ENCODE measurements at places on chromosomes 3 and 15.
A peak's percentile ranks its signal among the peaks of the same experiment; 100 is the strongest.

DNA sequence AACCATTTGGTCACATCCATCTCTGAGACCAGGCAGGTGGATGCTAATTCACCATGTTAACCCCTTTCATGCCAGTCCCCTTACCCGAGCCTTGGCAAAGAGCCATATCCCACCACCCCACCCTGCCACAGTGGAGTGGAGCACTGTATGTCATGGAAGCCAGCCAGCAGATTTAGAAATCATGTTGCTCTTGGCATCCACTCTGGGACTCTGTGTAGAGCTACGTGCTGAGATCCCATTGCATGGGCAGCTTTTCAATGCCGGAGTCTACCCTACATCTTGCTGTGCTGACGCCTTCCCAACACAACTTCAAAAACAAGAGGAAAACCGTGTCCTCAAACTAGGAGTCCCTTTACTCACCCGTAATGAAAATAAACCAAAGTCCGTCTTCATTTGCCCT, 131.0 kb downstream of the NTRK3 start:
- no peak for DNase-seq

DNA sequence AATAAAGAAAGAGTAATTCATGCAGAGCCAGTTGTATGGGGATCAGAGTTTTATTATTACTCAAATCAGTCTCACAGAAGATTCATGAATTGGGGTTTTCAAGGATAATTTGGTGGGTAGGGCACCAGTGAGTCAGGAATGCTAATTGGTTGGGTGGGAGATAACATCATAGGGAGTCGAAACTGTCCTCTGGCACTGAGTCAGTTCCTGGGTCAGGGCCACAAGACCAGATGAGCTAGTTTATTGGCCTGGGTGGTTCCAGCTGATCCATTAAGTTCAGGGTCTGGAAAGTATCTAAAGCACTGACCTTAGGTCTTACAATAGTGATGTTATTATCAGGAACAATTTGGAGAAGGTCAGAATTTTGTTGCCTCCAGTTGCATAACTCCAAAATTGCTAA, 998.6 kb upstream of the EPHA6 start:
- DNase-seq = no peak

GRCh38 chr15:77030928-77031375, 36.0 kb downstream of the PSTPIP1 start:
- DNase-seq = no peak

GRCh38 chr15:26449291-26449690, 323.6 kb downstream of the GABRB3 start:
- DNase-seq = peak; percentile 11

GRCh38 chr3:2910997-2911396, 199.2 kb downstream of the IL5RA start:
- DNase-seq = no peak

- no peak for DNase-seq
Observed at GRCh38 chr15:80585544-80586018, 109.5 kb upstream of the ABHD17C start.

- DNase-seq = no peak
Observed at GRCh38 chr15:28030801-28031200, 68.3 kb downstream of the OCA2 start.

DNA sequence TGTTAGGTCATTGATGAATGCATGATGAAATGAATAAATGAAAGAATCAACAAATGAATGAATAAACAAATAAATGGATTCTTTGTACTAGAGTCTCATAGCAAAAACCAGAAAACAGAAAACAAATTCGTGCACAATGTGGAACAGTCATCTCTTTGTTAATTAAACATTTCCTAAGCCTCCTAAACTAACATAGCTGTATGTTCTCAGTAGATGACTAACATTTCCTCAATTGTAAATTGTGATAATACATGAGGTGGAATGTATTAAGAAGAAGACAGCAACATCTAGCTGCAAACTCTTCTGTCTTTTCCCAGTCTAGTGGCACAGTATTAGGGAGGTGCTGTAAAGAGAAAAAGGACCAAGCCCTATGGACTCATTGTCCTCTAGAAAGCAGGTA, 1021.0 kb downstream of the MCTP2 start:
- no peak for DNase-seq

DNA sequence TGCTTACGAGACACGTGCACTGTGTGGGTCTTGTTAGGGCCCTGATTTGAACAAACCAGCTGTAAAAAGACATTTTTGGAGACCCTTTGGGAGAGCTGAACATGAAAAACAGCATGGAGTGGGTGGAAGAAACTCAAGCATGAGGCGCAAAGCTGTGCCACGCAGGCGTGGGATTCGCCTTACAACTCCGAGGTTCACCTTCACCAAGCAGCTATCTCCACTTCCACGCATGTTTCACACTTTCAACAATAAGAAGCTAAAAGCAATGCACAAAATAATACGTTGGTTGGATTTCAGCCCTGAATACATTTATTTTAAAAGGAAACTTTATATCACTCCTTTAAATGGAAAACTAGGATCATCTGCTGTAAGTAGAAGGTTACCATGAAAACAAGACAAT, 42.5 kb downstream of the IQSEC1 start:
- DNase-seq = no peak

DNA sequence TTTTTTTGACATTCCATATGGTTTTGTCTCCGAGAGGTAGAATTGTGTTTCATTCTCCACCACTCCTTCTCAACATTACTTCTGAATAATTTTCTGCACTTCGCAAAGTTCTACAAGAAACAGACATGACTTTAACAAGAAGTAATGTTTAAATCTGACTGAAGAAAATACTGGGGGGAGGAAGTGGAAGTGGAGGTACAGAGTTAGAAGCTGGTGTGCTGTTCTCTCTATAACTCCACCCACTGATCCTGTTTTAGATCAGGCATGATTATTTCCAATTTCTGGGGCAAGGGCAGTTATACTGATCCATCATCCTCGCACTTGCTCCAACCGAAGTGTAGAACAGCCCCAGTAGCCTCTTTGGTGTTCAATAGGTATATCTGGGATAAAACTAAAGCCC, 9.2 kb upstream of the MCCC1 start:
- DNase-seq = no peak

DNA sequence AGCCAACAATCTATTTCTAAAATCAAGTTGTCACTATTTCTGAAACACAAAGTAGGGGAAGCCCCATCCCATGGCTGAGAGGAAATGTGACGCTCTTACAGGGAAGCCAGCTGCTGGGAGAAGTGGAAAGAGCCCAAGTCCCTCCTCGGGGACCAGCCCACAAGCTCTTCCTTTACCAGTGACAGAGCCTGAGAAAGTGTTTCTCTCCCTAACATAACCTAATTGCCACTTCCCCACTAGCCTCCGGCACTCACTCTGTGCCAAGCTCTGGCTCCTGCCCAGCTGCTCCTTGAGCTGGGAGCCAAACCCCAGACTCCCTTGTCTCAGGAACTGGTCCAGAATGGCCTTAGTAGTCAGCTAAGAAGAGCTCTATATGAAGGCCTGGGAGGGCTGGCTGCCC, 42.9 kb downstream of the TNFAIP8L3 start:
- no peak for DNase-seq

GRCh38 chr3:126926684-126927400, 56.1 kb upstream of the PLXNA1 start:
- DNase-seq = no peak

DNA sequence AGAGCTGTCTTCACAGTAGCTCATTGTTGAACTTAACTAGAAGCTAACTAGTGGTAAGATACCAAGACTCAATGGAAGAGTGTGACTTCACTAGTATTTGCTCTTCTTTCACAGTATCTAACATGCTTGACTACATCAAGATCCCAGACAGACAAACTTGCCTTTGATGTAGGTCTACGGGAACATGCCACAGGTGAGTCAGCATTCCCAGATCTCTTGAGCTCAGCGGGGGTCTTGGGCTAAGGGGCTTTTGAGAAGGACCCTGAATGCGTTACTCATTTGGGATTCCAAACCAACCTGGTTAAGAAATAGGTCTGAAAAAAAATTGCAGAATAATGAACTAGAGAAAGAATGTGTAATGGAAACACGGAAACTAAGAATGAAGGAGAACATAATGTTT, 222.4 kb downstream of the RYR3 start:
- no peak for DNase-seq

DNA sequence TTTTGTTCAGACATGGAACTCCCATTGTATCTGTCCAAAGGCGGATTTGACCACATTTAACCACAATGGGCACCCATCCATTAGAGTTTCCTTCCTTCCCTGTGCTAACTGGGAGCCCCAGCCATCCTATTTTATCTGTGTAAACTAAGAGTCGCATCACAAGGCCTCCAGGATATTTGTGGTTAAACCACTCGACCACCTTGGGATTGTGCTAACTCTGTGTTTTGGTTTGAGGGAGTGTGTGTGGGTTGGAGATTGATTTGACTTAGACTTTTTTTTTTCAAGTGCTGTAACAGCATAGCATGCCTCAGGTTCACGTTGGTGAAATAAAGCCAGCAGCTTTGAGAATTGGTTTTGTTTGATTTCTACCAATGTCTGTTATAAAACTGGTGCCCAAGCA, 100.4 kb upstream of the TP63 start:
- peak; percentile 35 for DNase-seq

DNA sequence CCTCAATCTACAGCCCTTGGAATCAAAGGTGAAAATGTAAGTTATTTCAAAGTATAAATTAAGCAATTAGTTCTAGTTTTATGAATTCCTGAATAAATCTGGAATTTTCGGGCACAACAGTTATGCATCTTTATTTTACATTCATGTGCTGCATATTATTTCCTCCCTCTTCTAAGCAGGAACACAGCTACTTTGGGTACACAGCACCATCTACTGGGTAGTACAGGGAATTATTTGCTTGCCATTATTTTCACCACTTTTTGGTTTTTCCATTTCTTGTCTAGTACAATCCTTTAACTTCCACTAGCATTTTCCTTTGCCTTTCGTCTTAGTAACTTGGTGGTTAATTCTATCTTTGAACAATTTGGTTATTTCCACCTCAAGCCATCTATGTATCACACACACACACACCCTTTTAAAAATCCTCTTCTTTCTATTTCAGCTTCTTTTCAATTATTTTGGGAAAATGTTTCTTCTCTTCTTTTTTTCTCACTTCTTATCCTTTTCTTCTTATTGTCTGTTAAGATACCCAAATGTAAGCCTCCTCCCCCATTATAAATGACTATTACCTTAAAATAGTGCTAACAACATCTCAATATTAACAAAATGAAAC, 451.0 kb downstream of the MFSD1 start:
- no peak for DNase-seq

DNA sequence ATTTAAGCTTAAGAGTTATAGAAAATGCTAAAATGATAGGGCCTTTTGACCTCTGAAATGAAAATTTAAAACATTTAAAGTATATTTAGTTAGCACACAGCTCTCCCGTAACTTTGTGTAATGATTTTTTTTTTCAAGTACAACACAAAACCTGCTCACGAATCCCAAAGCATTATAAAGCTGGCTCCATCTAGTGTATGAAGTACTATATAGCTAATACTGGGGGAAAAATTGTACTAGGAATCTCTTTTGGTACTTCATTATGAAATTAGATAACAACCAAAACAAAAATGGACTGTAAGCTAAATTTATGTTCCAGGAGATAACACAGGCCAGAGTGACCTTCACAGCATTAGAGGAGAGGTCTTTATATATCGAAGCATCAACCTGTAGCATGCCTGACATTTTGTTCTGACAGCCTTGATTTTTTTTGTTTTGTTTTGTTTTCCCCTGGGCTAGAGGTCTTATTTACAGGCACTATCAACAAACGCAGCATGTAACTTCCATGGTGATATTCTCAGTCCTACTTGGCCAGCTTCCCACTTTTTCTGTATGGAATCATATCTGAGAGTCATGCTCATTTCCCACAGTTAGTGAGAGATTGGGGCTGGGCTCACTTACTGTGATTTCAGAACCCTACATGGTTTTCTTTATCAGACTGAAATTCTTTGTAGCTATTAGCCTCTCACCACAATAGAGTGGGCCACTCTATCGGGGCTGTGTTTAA, 116.3 kb downstream of the MITF start:
- no peak for DNase-seq

- no peak for DNase-seq
Observed at GRCh38 chr3:66823532-66823931, 174.6 kb upstream of the KBTBD8 start.

DNA sequence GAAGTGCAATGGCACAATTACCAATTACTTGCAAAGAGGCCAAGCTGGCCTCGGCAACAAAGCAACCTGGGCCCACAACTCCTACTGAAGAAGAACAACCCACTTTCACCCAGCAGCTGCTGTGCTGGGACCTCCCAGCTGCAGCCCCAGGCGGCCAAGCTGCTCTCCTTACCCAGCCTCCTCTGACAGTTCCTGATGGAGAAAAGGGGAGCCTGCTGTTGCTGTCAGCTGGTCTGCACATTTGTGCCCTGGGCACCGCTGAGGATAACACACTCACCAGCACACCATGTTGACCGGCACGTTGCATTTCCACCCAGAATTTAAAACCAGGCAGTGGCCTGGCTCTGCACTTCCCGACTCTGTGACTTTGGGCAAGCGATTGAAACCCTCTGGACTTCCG, 33.6 kb downstream of the SSUH2 start:
- peak; percentile 83 for DNase-seq

GRCh38 chr3:9253327-9253726, 3.9 kb upstream of the SRGAP3 start:
- DNase-seq = no peak

DNA sequence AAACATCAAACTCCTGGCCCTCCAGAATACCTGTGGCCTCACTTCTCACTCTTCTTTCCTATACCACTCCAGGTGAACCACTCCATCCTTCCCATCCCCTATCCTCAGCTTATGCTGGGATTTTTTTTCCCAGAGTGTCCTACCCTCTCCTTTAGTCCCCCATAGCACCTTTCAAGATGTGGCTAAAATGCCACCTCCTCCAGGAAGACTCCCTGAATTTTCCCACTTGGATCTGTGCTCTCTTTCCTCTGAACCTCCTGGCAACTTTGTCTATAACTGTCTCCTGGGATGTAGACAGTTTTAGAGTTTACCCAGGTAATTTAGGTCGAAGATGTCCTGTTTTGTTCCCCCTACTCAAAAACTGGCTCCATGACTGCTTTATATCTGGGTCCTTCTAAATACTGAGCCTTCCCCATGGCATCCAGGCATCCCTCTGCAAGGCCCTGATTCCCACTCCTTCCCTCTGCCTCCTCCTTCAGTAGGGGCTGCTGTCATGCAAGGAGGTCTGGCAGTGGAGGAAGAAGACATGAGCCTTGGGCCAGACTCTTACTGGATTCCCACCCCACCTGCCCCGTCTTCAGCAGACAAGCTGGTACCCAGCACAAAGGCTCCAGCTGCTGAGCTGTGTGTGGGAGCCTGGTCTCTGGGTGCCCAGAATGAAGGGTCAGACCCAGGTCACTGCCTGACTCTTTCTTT, 161.5 kb downstream of the SMAD6 start:
- no peak for DNase-seq

DNA sequence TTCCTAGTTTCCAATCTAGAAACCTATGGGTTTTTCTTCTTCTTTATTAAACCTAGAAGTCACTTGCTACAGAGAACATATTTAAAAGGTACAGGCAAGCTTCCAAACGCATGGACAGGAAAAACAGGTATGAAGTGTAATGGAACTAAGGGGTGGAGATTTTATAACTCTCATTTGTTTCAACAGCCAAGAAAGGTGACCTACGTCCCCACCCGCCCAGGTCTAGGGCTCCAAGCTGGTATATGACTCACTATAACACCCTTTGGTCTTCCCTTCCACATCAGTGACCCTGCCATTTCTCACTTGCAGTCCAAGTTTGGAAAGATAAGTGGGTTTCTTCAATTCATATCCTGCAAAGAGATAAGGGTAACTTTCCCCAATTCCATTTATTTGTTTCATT, 6.0 kb upstream of the LIPH start:
- DNase-seq = no peak

GRCh38 chr3:138219255-138219654, 32.2 kb downstream of the ARMC8 start:
- no peak for DNase-seq

- no peak for DNase-seq
Observed at GRCh38 chr3:170600005-170600624, 14.2 kb upstream of the SLC7A14 start.

All from SJCRH30 (cell line).